A549 treated with AZD2906 at 1 μM for 4 hours (cell line): ENCODE measurements at places on chromosomes 12 and 14. TPM values are rescaled to one million over a fixed set of nuclear protein-coding genes. Genes with fewer than 3 reads are reported as not detected.

SERPINA1 gene
- 1.1 to 3.0 TPM (median 2.4 TPM) in 5 replicates for total RNA-seq

LMNTD1 gene
- not detected in 5 replicates for total RNA-seq

KRT74 gene
- 0.02 to 0.03 TPM in 2 of 5 replicates, not detected in the others for total RNA-seq

HOXC5 gene
- 0.63 to 1.0 TPM (median 0.91 TPM) in 5 replicates for total RNA-seq

DUSP16 gene
- 6.7 to 8.3 TPM (median 7.5 TPM) in 5 replicates for total RNA-seq

CFAP251 gene
- total RNA-seq, result 1.1 to 2.2 TPM (median 1.5 TPM) in 5 replicates

CYP46A1 gene
- total RNA-seq, result 0.09 to 0.20 TPM (median 0.17 TPM) in 5 replicates

BORCS5 gene
- 8.1 to 11.1 TPM (median 9.5 TPM) in 5 replicates for total RNA-seq

CFAP54 gene
- total RNA-seq, result 0.98 to 1.5 TPM (median 1.1 TPM) in 5 replicates

CNTN1 gene
- total RNA-seq, result 36.2 to 57.2 TPM (median 51.1 TPM) in 5 replicates

SLCO1B1 gene
- total RNA-seq, result 0.28 to 0.45 TPM (median 0.35 TPM) in 5 replicates

TAS2R50 gene
- not detected in 5 replicates for total RNA-seq

SLC39A2 gene
- 0.05 TPM in 1 of 5 replicates, not detected in the others for total RNA-seq

IGF1 gene
- total RNA-seq, result not detected in 5 replicates

TMTC1 gene
- 0.01 to 0.16 TPM (median 0.02 TPM) in 5 replicates for total RNA-seq

PTPN21 gene
- total RNA-seq, result 8.5 to 9.4 TPM (median 9.0 TPM) in 5 replicates

HOXC13 gene
- 21.9 to 37.4 TPM (median 26.0 TPM) in 5 replicates for total RNA-seq

CBLN3 gene
- 1.0 to 1.7 TPM (median 1.3 TPM) in 5 replicates for total RNA-seq

TBK1 gene
- total RNA-seq, result 18.1 to 24.5 TPM (median 21.8 TPM) in 5 replicates

CISTR gene
- total RNA-seq, result not detected in 5 replicates
